ENCODE measurements at places on chromosomes 11 and 22. TPM values are rescaled to one million over a fixed set of nuclear protein-coding genes. Genes with fewer than 3 reads are reported as not detected.

The TMPRSS4 gene
- total RNA-seq: 0.37 TPM

The MS4A4A gene
- not detected for total RNA-seq

The ABCC8 gene
- total RNA-seq: 0.61 TPM

The THY1 gene
- total RNA-seq: not detected

The SAA4 gene
- not detected for total RNA-seq

The FGF4 gene
- total RNA-seq: not detected

The C11orf91 gene
- total RNA-seq: not detected

The ROBO3 gene
- total RNA-seq: 9.4 TPM

The INS gene
- total RNA-seq: not detected

The OTOG gene
- total RNA-seq: not detected

The OR52I1 gene
- not detected for total RNA-seq

The ADM2 gene
- total RNA-seq: 4.1 TPM

The NUCB2 gene
- total RNA-seq: 210 TPM

The DCDC1 gene
- total RNA-seq: not detected

The TRIM49 gene
- total RNA-seq: not detected

The SPDYC gene
- total RNA-seq: not detected

The SGSM1 gene
- not detected for total RNA-seq

The CFAP300 gene
- total RNA-seq: not detected

The CARNS1 gene
- total RNA-seq: 4.9 TPM

The AIFM3 gene
- 0.37 TPM for total RNA-seq

The IFITM1 gene
- 1,265 TPM for total RNA-seq

The LINC01488 gene
- total RNA-seq: not detected

The APOL1 gene
- 38.2 TPM for total RNA-seq

The GPHA2 gene
- not detected for total RNA-seq

The KDM4D gene
- 0.90 TPM for total RNA-seq

The CREB3L1 gene
- not detected for total RNA-seq

The C2CD2L gene
- 35.2 TPM for total RNA-seq

The UBASH3B gene
- 75.0 TPM for total RNA-seq

The HOATZ gene
- total RNA-seq: 0.37 TPM

The GVQW3 gene
- 4.0 TPM for total RNA-seq

The POU2AF2 gene
- not detected for total RNA-seq

The DLG2 gene
- total RNA-seq: 1.6 TPM

The PKNOX2 gene
- total RNA-seq: not detected

The CNGA4 gene
- 0.29 TPM for total RNA-seq

The NPAS4 gene
- total RNA-seq: 0.34 TPM

The HIC2 gene
- 4.8 TPM for total RNA-seq

The HRAS gene
- total RNA-seq: 58.7 TPM

The ISX gene
- not detected for total RNA-seq

The ACR gene
- total RNA-seq: not detected

The ANO1 gene
- total RNA-seq: not detected

The MUC6 gene
- total RNA-seq: not detected

The OSBP gene
- total RNA-seq: 38.6 TPM

The KMT5B gene
- total RNA-seq: 18.7 TPM

The ADAMTS8 gene
- not detected for total RNA-seq

The INPP5J gene
- not detected for total RNA-seq

The APOA4 gene
- not detected for total RNA-seq

The MAP6 gene
- not detected for total RNA-seq

The MB gene
- total RNA-seq: not detected

The HTR3A gene
- total RNA-seq: not detected

The MN1 gene
- 0.11 TPM for total RNA-seq

All from activated CD8-positive, alpha-beta T cell treated with anti-CD3 and anti-CD28 coated beads, Interleukin-2, amount 10 ng/mL, durations not matched to agents 7 days and 5 days (primary cell).